Mesendoderm (in vitro differentiated cells): ENCODE measurements at places on chromosomes 1 and 21.

- no peaks in the 10 kb centered on the region for H3K27me3 ChIP-seq
- H3K36me3 ChIP-seq: no peaks in the 10 kb centered on the region
- no peak for DNase-seq
- H3K4me1 ChIP-seq: peaks cover 3% of the 10 kb centered on the region
- H3K4me3 ChIP-seq: no peak overlapping the region
Measured at GRCh38 chr1:156993426-156994147, 52.0 kb downstream of the ARHGEF11 start.

DNA sequence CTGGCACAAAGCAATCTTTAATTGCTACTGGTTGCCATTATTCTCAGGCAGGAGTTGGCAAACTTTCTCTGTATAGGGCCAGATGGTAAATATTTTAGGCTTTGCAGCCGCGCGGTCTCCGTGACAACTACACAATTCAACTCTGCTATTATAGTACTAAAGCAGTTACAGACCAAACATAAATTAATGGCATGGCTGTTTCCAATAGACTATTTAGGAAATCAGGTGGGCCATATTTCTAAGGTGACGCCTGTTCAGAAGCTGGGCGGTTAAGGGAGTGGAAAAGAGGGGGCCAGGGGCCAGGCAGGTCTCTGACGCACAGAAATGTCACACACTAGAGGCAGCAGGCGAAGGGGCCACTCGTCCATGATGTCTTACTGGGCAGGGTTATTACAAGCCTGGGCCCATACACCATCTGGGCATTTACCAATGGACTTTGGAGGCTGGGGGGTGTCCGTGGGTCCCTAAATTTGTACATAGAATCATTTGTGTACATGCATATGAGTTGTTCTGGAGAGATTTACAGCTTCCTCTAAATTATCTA is 80.1 kb downstream of the STUM start:
- no peak for DNase-seq
- H3K36me3 ChIP-seq: no peaks in the 10 kb centered on the region
- no peak overlapping the region for H3K27ac ChIP-seq
- H3K4me3 ChIP-seq: no peak overlapping the region

DNA sequence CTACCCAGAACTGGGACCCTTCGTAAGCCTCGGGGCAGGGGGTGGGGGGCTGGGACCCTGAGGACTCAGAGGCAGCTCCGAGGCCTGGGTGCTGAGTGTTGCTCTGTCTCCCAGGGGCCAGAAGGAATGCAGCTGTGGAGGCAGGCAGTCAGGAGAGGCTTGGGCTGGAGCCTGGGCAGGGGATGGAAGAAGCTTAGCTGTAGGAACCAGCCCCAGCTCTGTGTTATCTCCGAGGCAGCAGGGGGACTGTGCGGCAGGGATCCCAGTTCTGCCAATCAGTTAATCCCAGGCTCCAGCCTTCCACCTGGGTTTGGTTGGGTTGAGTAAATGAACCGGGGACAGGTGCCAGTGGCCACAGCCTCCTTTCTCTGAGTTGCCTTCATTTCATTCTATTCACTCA is 8.2 kb upstream of the GRIK3 start:
- H3K4me1 ChIP-seq: peaks cover 2% of the 10 kb centered on the region
- DNase-seq: no peak
- no peaks in the 10 kb centered on the region for H3K27me3 ChIP-seq
- H3K36me3 ChIP-seq: no peaks in the 10 kb centered on the region
- no peak overlapping the region for H3K27ac ChIP-seq
- H3K4me3 ChIP-seq: no peak overlapping the region

- no peak for DNase-seq
- no peaks in the 10 kb centered on the region for H3K4me1 ChIP-seq
- H3K4me3 ChIP-seq: no peak overlapping the region
- no peaks in the 10 kb centered on the region for H3K36me3 ChIP-seq
- H3K27me3 ChIP-seq: no peaks in the 10 kb centered on the region
- H3K27ac ChIP-seq: no peak overlapping the region
Measured at GRCh38 chr1:160761046-160761445, 22.0 kb downstream of the SLAMF7 start.

- no peaks in the 10 kb centered on the region for H3K4me1 ChIP-seq
- no peak overlapping the region for H3K27ac ChIP-seq
- no peak for DNase-seq
Measured at GRCh38 chr1:36253161-36253862, 29.1 kb downstream of the THRAP3 start.

GRCh38 chr1:205061665-205062069 is 18.7 kb downstream of the CNTN2 start:
- DNase-seq: peak; percentile 88
- no peaks in the 10 kb centered on the region for H3K27me3 ChIP-seq
- H3K4me1 ChIP-seq: no peaks in the 10 kb centered on the region
- no peaks in the 10 kb centered on the region for H3K36me3 ChIP-seq

GRCh38 chr1:165686971-165687433 is 11.4 kb downstream of the ALDH9A1 start:
- no peak for DNase-seq
- no peaks in the 10 kb centered on the region for H3K27me3 ChIP-seq
- H3K4me3 ChIP-seq: no peak overlapping the region
- H3K4me1 ChIP-seq: no peaks in the 10 kb centered on the region

DNA sequence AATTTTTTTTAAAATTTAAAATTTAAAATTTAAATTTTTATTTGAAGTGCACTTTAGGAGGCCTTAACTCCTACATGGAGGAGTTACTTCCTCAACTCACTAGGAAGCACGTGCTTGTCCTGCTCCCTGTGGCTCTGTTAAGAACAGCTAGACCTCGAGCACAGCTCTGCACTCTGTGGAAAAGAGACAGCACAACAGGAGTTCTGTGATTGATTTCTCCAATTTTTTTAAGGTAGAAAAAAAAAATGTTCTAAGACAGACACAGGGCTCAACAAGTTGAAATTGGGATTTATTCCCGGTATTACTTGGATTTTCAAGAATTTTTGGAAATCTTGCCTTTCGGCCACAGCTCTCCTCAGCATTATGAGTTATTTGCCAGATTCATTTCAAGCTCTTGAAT is 356.6 kb upstream of the LYPLAL1 start:
- no peak overlapping the region for H3K27ac ChIP-seq
- H3K4me3 ChIP-seq: no peak overlapping the region
- no peaks in the 10 kb centered on the region for H3K36me3 ChIP-seq
- peak; percentile 22 for DNase-seq
- H3K27me3 ChIP-seq: no peaks in the 10 kb centered on the region

GRCh38 chr1:234689236-234689635 is 79.3 kb upstream of the IRF2BP2 start:
- no peaks in the 10 kb centered on the region for H3K27me3 ChIP-seq
- H3K27ac ChIP-seq: no peak overlapping the region
- DNase-seq: no peak
- H3K36me3 ChIP-seq: no peaks in the 10 kb centered on the region
- H3K4me3 ChIP-seq: no peak overlapping the region
- no peaks in the 10 kb centered on the region for H3K4me1 ChIP-seq

DNA sequence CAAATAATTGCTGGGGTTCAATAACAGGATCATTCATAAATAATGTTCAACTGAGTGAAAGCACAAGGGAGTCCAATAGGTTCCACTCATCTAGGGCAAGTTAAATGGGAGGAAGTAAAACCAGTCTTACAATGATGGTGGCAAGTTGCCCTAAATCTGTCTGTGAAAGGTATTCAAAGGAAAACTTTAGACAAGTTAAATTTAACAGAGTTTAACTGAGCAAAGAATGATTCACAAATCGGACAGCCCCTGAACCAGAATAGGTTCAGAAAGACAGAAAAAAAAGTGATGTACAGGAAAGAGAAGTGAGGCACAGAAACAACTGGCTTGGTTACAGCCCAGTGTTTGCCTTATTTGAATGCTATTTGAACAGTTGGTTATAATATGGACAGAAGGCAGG is 183.5 kb upstream of the ADGRL4 start:
- no peak overlapping the region for H3K4me3 ChIP-seq
- H3K27ac ChIP-seq: no peak overlapping the region
- H3K4me1 ChIP-seq: no peaks in the 10 kb centered on the region
- no peak for DNase-seq

DNA sequence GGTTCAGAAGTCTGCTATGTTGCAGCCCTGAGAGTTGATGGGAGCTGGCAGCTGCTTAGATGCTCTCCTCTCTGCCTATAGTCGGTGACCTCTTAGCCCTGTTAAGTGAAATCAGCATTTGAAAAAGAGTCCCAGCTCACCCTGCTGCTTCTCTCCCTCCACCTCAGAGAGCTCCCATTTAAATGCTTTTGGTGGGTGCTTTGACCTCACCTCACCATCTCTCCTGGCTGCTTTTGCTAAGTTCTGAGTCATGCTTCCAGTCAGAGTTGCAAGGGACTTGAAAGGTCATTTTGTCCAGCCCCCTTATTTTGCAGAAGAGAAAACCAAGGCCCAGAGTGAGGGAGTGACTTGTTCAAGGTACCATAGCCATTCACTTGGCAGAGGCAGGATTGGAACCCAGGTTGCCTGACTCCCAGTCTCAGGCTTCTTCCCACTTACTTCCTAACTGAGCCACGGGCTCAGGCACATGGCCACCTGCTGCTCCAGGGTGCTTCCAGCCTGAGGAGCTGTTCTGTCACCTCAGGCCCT is 3.3 kb downstream of the MAPKAPK2 start:
- H3K4me1 ChIP-seq: peaks cover 10% of the 10 kb centered on the region
- H3K36me3 ChIP-seq: no peaks in the 10 kb centered on the region
- peak; percentile 78 for DNase-seq
- H3K27me3 ChIP-seq: no peaks in the 10 kb centered on the region

- DNase-seq: no peak
- no peak overlapping the region for H3K4me3 ChIP-seq
- H3K4me1 ChIP-seq: peaks cover 2% of the 10 kb centered on the region
Measured at GRCh38 chr21:33401630-33401992, 1.6 kb upstream of the IFNGR2 start.

- H3K36me3 ChIP-seq: no peaks in the 10 kb centered on the region
- H3K4me1 ChIP-seq: no peaks in the 10 kb centered on the region
- no peak overlapping the region for H3K4me3 ChIP-seq
- no peak overlapping the region for H3K27ac ChIP-seq
Measured at GRCh38 chr1:61287734-61288133, 205.4 kb downstream of the NFIA start.

GRCh38 chr1:38817267-38818174 is 42.1 kb downstream of the RRAGC start:
- peak overlapping the region; percentile 37 for H3K4me3 ChIP-seq
- H3K27me3 ChIP-seq: no peaks in the 10 kb centered on the region
- no peaks in the 10 kb centered on the region for H3K36me3 ChIP-seq
- no peak overlapping the region for H3K27ac ChIP-seq

DNA sequence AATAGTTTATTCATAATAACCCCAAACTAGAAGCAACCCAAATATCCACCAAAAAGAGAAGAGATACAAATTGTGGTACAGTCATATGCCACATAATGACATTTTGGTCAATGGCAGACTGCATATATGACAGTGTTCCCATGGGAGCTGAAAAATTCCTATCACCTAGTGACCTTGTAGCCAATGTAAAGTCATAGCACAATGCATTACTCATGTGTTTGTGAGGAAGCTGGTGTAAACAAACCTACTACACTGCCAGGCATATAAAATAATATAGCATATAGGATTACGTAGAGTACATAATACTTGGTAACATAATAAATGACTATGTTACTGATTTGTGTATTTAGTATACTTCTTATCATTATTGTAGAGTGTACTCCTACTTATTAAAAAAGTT is 29.5 kb upstream of the SLFNL1 start:
- no peaks in the 10 kb centered on the region for H3K36me3 ChIP-seq
- DNase-seq: no peak

DNA sequence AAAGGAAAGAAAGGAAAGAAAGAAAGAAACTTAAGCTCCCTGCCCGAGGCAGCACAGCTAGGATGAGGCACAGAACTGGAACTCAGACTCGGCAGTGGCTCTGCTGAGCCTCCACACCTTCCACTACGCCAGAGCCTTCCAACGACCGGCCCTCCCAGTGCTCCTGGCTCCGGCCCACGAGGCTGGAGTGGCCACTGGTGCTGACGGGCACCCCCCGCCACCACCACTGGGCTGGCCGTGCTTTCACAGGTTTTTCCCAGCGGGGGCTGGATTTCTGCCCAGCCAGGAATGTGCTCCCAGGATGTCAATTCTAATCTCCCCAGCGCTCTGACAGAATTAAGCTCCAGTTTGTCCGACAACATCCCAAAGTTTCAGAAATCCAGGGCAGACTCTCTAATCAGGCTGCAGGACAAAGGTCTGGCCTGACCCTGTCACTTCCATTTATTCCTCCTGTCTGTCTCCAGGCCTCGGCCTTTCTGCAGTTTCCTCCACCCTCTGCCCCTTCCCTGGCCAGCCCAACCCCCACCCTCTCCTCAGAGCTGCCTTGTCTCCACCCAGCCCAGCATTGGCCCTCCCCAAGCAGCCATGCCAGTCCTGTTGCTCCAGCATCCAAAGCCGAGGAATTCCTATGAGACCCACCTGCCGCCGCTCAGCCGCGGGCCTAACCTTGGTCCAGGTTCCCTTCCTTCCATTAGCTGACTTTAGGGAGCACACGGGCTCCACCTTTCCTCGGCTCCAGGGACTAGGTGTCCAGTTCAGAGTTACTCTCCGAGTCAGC is 81.9 kb downstream of the CASZ1 start:
- no peak overlapping the region for H3K27ac ChIP-seq
- no peaks in the 10 kb centered on the region for H3K27me3 ChIP-seq
- no peak for DNase-seq
- H3K4me3 ChIP-seq: no peak overlapping the region

GRCh38 chr1:200945111-200945510 is 50.4 kb downstream of the INAVA start:
- H3K27me3 ChIP-seq: no peaks in the 10 kb centered on the region
- DNase-seq: no peak
- H3K27ac ChIP-seq: no peak overlapping the region
- H3K36me3 ChIP-seq: no peaks in the 10 kb centered on the region
- H3K4me1 ChIP-seq: no peaks in the 10 kb centered on the region

- H3K27me3 ChIP-seq: no peaks in the 10 kb centered on the region
- no peaks in the 10 kb centered on the region for H3K36me3 ChIP-seq
- no peaks in the 10 kb centered on the region for H3K4me1 ChIP-seq
- no peak overlapping the region for H3K4me3 ChIP-seq
Measured at GRCh38 chr1:76302711-76303339, 228.3 kb downstream of the ST6GALNAC3 start.

DNA sequence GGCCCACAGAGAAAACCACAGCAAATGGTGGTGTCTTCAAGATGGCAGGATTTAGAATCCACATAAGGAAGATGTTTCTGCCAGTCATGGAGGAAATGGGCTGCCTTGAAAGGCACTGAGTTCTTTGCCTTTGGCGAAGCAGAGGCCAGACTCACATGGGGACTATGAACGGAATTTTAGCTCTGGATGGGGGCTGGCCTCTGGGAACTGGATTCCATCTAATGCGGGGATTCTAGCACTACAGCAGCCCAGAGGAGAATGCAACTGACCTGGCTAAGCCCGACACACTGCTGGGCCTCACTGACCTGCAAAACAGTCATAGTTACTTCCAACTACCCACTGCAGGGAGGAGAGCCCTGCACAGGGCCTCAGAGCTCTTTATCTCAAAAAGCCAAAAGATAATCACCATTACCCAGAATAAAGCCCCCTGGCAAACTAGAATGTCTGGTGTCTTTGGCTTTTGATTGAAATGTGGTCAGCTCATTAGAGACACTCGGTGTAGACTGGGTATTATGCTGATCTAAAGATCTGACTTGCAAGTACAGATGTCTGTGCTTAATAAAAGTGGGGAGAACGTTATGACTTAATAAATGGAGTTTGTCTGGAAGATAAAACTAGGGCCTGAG is 11.6 kb downstream of the HCRTR1 start:
- peaks cover 2% of the 10 kb centered on the region for H3K36me3 ChIP-seq
- DNase-seq: no peak
- H3K27me3 ChIP-seq: no peaks in the 10 kb centered on the region
